ENCODE measurements at places on chromosomes 2 and 18.
A peak's percentile ranks its signal among the peaks of the same experiment; 100 is the strongest.

DNA sequence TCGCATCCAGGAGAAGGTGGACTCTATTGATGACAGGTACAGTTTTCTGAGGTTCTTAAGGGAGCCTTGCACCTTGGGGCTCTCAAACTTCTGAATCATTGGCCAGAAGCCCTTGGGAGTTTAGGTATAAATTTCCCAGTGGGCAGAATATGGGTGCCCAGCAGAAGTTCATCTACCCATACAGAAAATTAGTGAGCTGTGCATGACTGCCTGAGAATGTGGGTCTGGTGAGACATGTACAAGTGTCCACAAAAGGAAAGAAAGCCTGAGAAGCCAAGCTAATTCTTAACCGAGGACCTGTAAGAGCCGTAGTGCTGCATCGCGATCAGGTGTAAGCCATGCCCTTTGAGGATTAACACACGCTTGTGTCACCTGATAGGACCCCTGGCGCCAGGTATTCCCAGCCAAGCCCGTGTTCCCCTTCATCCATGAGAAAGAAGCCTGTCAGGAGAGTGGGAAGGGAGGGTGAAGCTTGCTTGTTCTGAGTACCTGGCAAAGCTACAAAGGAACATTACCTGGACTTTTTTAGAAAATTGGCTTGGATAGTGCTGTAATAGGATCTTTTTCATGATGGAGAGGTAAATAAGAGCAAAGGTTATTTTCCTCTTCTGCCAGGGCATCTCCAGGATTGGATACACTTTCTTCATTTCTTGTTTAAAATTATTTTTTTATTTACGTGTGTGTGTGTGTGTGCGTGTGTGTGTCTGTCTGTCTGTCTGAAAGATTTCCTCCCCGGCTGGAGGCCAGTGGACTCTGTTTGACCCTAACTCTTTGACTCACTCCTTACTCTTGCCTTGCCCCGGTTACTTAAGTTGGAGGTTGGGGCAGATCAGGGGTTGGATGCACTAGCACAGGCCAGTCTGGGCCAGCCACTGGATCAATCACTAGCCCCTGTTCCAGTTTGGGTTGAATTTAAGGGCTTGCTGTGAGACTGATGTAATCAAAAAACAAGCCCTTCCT is 90.4 kb upstream of the EML6 start:
- no peak for DNase-seq

- no peak for DNase-seq
Observed at GRCh38 chr2:231590614-231591013, 2.0 kb upstream of the TEX44 start.

DNA sequence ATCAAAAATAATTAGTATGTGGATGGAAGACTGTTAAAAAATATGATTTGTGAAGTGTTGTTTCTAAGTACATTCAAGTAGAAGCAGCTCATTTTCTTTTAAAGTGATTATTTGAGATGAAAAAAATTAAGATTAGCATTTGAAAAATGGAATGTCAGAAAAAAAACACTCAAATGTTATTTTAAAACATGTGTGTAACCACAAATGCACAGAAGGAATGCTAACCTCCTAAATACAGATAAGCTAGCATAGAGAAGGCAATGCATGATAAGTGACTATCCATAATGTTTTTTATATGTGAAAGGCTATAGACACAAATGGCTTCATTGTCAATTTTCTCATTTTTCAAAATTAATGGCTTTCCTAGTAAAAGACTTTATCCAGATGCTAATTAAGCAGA is 198.9 kb downstream of the NYAP2 start:
- DNase-seq: no peak

DNA sequence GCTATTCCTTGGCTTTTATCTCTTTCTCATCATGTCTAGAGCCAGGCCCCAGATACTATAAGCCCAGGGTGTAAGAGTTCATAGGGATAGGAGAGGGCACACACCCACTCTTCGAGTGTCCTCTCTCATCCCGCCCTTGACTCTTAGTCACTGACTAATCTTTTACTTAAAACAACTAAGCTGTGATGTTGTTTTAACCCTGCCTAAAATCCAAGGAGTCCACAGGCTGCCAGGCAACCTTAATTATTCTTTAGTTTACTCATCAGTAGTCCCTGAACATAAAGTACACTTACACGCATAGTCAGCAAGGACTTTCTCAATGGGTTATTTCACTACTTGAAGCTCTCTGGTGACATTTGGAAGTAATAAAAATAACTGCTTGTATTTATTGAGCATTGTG is 28.4 kb downstream of the GREB1L start:
- DNase-seq: no peak

DNA sequence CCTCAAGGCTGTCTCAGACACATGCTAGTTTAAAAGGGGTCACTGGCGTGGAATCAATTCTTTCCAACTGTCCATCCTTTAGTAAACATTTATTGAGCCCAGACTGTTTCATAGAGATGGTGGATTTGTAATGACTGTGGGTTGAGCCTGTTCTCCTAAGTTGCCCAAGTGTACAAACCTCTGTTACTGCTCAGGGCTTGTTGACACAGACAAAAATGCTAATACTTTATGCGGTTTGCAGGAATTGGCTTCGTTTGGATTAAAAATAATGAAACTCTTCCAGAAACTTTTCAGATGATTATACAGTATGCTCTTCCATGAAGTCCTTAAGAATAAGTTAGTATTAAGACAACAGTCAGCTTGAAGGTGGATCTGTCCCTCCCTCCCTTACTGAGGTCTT is 83.6 kb upstream of the MGAT5 start:
- DNase-seq: no peak

DNA sequence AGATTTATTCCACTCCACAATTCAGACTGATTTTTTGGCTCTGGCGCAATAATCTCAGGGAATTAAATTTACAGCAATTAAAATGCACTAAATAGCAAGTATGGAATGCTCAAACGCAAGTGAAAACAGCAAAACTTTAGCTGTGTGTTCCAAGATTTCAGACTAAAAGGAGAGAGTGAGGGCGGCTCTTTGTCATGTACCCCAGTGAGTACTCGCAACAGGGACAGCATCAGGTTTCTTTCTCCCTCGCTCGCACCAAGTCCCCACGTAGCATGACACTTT is 1.1 kb downstream of the ROCK2 start:
- no peak for DNase-seq

DNA sequence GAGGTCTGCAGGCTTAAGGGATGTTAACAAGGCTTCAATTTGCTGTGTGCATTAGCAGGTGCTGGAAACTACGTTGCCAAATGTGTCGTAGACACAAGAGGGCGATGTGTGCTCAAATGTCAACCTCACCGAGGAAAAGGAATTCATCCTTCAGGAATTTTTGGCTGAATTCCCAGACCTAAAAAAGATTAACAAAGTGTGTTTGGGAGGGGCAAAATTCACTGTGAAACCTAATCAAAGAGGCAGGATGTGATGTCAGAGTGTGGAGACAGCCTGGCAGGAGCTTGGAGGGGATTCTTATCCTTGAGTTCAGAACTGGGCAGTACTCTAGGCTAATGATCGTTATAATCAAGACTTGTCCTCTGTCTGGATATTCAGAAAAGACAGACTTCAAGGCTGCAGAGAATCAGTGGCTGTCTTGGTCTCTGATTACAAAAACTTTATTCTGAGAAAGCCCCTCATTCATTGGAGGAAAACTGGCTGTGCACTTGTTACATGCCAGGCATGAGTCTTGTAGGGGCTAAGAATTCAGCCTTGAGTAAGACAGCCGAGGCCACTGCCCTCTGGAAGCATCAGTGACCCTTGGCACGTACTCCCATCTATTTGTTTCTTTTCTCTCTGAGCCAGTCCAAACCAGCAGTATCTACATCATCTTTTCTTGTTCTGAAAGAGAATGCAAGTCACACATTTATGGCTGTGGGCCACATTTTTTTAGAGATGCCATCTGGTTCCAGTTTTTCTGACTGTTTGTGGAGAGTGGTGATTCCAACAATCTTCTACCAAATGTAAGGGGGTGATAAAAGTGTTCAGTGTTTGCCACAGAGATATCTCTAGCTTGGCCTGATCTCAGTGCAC is 18.7 kb upstream of the SCYGR1 start:
- DNase-seq: peak; percentile 72

GRCh38 chr2:150309311-150310080 is 178.0 kb downstream of the RND3 start:
- DNase-seq: no peak

GRCh38 chr18:58135183-58135641 is 91.2 kb downstream of the NEDD4L start:
- no peak for DNase-seq

- no peak for DNase-seq
Observed at GRCh38 chr2:16194931-16195680, 254.8 kb downstream of the MYCN start.

- no peak for DNase-seq
Observed at GRCh38 chr18:25256439-25256838, 95.5 kb downstream of the ZNF521 start.

- DNase-seq: peak; percentile 39
Observed at GRCh38 chr2:25165992-25166875, 2.1 kb downstream of the POMC start.

All from globus pallidus (tissue), 1 donor.